ENCODE measurements at places on chromosomes 2 and 18. TPM values are rescaled to one million over a fixed set of nuclear protein-coding genes. Genes with fewer than 3 reads are reported as not detected.

DNA sequence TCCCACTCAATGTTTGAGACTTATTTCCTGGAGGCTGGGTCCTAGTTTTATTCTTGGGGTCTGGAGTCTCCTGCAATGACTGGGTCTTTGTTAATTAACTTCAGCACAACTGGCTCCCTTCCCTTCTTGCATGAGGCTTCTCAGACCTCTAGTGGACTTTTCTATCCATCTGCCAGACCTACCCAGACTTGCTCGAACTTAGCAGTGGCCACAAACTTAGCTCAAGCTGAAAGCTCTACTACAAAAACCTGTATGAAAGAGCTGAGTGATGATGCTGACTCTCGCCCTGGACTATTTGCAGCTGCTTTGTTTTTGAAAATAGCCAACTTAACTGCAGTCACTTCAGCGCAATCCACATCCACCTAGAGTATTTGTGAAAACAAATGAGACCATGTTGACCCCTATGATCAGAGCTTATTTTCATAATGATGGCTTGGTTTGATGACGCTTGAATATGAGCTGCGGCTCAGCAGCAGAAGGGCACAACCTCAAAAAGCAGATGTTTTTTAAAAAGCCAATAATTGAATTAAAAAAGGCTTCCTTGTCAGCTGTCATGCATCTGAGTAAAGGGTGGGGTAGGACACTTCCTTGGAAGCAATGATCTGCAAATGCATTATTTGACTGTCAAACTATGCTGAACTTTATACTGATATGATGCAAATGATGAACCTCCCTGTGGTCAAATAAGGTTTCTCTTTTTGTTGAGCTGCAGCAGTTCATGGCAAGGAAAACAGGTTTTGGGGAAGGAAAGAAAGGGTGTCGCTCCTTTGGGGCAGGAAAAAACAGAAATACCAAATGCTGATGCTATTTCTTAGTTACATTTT is 10.6 kb upstream of the ANXA4 start:
- H3K36me3 ChIP-seq, result no peaks in the 10 kb centered on the region
- no peak overlapping the region for H3K4me3 ChIP-seq
- no peak for DNase-seq
- no peaks in the 10 kb centered on the region for H3K27me3 ChIP-seq
- no peak overlapping the region for H3K27ac ChIP-seq

- DNase-seq, result peak; percentile 27
- H3K36me3 ChIP-seq, result no peaks in the 10 kb centered on the region
- H3K27me3 ChIP-seq, result no peaks in the 10 kb centered on the region
- peak overlapping the region; percentile 18 for H3K27ac ChIP-seq
- peaks cover 18% of the 10 kb centered on the region for H3K4me1 ChIP-seq
- peak overlapping the region; percentile 14 for H3K4me3 ChIP-seq
Observed at GRCh38 chr18:76619621-76620315, 124.7 kb upstream of the ZNF516 start.

DNA sequence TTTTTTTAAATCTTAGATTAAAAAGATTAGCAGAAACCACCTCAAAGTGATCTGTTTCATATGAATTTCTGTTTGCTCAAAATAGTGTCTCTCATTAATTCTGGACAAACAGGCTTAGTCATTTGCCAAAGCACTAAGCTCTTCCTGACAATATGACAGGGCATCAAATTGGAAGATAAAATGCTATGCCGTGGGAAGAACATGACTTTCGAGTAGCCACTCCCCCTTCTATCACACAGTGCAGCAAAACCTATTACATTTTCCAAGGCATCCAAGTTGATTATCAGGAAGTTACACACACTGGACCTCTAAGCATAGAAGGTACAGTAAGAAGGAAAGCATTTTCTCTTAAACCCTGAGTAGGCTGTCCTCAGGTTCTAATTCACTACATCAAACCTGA is 89.5 kb downstream of the STK39 start:
- no peaks in the 10 kb centered on the region for H3K36me3 ChIP-seq
- H3K27me3 ChIP-seq, result no peaks in the 10 kb centered on the region
- DNase-seq, result no peak
- H3K27ac ChIP-seq, result no peak overlapping the region
- H3K4me3 ChIP-seq, result no peak overlapping the region
- peaks cover 3% of the 10 kb centered on the region for H3K4me1 ChIP-seq

DNA sequence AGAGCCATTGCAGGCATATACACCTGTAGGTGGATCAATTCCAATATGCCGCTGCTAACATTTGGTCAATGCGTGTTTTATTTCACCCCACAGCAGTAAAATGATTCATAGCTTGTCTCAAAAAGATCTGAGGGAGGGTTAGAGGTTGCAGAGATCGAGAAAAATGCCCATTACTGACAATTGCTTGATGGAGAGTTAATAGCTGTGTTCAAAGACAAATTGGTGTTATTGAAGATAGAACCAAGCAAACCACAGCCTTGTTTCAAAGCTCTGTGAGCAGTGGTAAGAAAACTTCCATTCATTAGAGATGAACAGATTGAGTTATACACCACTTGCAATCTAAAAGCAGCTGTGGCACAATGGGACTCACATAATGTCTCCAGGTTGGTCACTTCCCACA is 95.4 kb downstream of the KCNE4 start:
- DNase-seq, result no peak
- H3K27ac ChIP-seq, result no peak overlapping the region
- no peaks in the 10 kb centered on the region for H3K36me3 ChIP-seq
- H3K4me3 ChIP-seq, result no peak overlapping the region
- H3K27me3 ChIP-seq, result no peaks in the 10 kb centered on the region

DNA sequence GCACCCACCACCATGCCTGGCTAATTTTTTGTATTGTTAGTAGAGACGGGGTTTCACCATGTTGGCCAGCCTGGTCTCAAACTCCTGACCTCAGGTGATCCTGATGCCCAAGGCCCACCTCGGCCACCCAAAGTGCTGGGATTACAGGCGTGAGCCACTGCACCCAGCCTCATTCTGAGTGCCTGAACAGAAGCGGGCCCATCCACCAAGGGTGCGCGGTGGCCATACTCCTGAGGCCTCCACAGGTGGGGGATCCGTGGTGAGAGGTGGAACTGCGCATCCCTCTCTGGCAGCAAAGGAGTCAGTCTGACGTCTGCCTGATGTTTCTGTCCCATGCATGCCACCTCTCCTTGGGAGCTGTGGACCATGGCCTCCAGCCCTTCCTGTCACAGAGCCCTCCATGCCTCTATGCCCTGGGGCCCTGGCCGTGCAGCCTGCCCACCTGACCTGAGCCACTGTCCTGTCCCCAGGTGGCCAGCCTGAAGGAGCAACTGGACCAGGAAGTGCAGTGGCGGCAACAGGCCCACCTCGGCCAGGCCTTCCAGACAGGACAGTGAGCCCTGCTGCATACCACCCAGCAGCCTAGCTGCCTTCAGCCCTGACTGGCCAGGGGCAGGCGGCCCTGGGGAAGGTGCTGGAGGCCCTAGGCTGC is 7.6 kb upstream of the SNED1 start:
- no peaks in the 10 kb centered on the region for H3K36me3 ChIP-seq
- H3K4me3 ChIP-seq, result no peak overlapping the region
- H3K4me1 ChIP-seq, result peaks cover 42% of the 10 kb centered on the region
- H3K27ac ChIP-seq, result peak overlapping the region; percentile 70

DNA sequence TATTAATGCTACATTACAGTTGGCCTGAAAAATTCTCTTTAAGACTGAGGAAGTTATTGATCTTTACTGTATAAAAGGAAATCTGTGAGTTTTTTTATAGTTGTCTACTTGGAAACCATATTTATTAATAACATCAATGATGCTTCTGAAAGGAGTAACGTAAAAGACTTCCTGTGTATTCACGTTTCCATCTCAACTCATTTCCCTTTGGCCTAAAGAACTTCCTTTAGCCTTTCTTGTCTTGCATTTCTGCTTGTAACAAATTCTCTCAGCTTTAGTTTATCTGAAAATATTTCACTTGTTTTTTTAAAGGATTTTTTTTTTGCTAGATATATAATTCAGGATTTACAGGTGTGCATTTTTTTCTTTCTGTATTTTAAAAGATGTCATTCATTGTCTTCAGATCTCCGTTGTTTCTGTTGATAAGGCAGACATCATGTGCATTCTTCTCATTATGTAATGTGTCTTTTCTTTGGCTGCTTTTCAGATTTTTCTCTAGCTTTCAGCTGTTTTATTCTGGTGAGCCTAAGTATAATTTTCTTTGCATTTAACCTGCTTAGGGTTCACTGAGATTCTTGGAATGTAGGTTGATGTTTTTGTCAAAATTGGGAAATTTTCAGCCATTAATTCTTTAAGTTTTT is 159.0 kb upstream of the DAPL1 start:
- H3K4me3 ChIP-seq, result no peak overlapping the region
- no peak overlapping the region for H3K27ac ChIP-seq
- H3K36me3 ChIP-seq, result no peaks in the 10 kb centered on the region
- no peak for DNase-seq
- H3K27me3 ChIP-seq, result no peaks in the 10 kb centered on the region
- no peaks in the 10 kb centered on the region for H3K4me1 ChIP-seq

DNA sequence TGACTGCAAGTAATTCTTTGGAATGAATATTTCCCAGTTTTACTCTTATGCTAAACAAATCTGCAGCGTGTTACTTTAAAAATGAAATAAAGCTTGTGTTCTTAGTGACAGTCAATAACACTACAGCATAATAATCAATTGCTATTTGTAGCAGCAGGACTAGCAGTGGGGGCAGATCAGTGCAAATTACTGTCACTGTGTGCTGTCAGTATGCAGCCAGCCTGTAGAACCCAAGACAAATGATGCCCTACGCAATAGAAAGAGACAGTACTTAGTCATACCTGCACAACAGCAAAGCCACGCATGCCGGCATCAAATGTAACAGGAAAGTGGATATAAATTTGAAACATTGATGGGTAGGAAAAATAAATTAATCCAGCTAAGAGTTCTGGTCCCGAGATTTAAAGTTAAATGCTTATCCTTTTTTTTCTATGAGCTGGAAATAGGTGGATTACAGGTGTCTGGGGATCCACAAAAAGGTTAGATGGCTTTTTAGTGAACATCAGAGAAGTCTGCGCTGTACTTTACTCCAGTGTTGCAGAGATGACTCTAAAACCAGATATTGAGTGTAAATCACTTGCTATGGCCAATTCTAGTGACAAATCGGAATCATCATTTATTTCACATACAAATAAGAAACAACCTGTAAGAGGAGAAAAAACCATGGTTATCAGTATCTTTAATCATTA is 812.4 kb upstream of the ZEB2 start:
- no peak overlapping the region for H3K4me3 ChIP-seq
- H3K36me3 ChIP-seq, result no peaks in the 10 kb centered on the region
- no peaks in the 10 kb centered on the region for H3K4me1 ChIP-seq
- H3K27me3 ChIP-seq, result no peaks in the 10 kb centered on the region
- DNase-seq, result no peak
- no peak overlapping the region for H3K27ac ChIP-seq

- H3K27me3 ChIP-seq, result no peaks in the 10 kb centered on the region
- H3K36me3 ChIP-seq, result no peaks in the 10 kb centered on the region
- H3K27ac ChIP-seq, result no peak overlapping the region
- no peak overlapping the region for H3K4me3 ChIP-seq
Observed at GRCh38 chr2:158154596-158154995, 52.9 kb downstream of the UPP2 start.

DNA sequence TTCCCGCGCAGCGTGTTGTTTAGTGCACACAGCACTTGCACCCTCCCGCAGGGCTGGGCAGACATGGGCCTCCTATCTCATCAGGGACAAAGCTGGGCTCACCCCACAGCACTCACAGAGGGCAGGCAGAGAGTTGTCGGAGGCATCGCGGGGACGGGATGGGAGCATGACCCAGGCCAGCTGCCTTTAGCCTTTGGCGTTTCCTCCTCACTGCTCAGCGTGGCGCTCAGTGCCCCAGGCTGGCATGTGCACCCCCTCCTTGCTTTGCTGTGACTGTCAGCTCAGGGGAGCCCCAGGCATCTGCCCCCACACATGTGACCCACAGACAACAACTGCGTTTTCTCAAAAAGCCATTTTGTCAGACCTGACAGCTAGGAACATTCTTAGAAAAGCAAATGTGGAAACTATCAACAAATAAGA is 101.1 kb downstream of the RNF144A start:
- no peak overlapping the region for H3K27ac ChIP-seq
- no peak for DNase-seq
- H3K4me3 ChIP-seq, result no peak overlapping the region
- no peaks in the 10 kb centered on the region for H3K36me3 ChIP-seq

GRCh38 chr2:36351736-36352349 is 3.7 kb upstream of the CRIM1 start:
- H3K36me3 ChIP-seq, result no peaks in the 10 kb centered on the region
- no peaks in the 10 kb centered on the region for H3K27me3 ChIP-seq
- H3K4me3 ChIP-seq, result no peak overlapping the region
- H3K27ac ChIP-seq, result no peak overlapping the region
- DNase-seq, result no peak

- H3K27me3 ChIP-seq, result no peaks in the 10 kb centered on the region
- DNase-seq, result no peak
- no peak overlapping the region for H3K4me3 ChIP-seq
Observed at GRCh38 chr2:6650311-6650710, 215.4 kb downstream of the CMPK2 start.

DNA sequence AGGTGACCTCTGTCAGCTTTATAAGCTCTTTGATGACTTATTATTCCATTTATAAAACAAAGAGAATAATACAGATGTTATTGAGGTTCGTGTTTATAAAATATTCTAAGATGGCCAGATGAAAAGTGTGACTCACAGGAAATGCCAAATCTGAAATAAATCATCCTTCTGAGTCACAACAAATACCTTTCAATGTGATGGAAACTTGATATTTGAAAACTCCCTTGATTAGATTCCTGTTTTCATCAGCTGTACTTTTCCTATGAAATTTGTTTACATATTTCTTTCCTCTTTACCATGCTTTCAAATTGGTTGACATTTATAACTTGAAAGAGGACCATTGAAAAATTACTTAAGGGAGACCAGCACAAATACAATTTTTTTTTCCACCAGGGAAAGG is 30.6 kb upstream of the PPP1R1C start:
- peaks cover 2% of the 10 kb centered on the region for H3K4me1 ChIP-seq
- no peak overlapping the region for H3K4me3 ChIP-seq
- no peaks in the 10 kb centered on the region for H3K27me3 ChIP-seq

DNA sequence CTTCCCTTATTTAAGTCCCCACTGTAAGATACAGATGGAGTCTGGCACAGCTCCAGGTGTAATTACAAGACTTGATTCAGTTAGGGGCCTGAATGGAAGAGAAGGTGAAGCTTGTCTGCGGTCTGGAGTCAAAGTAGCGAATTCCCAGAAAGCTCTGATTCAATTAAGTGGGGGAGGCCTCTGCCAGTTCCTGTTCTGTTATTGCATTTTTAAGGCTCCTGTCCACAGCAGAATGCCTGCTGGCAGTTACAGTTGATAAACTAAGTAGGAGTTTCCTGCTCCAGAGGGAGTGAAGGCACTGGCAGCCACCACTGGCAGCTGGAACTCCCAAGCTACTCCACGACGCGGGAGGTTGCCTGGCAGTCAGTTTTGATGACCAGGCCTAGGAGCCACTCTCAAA is 181.1 kb downstream of the SOCS6 start:
- H3K36me3 ChIP-seq, result no peaks in the 10 kb centered on the region
- no peaks in the 10 kb centered on the region for H3K27me3 ChIP-seq
- DNase-seq, result no peak
- H3K4me1 ChIP-seq, result no peaks in the 10 kb centered on the region

CIB4 gene
- total RNA-seq, result not detected

SCYGR4 gene
- total RNA-seq, result not detected

TDRD15 gene
- total RNA-seq, result not detected

OXER1 gene
- 0.48 TPM for total RNA-seq

GNAL gene
- total RNA-seq, result 7.1 TPM

LIMS2 gene
- total RNA-seq, result 144 TPM

L3MBTL4 gene
- 4.9 TPM for total RNA-seq
